ENCODE measurements at places on chromosomes 16 and 17. TPM values are rescaled to one million over a fixed set of nuclear protein-coding genes. Genes with fewer than 3 reads are reported as not detected.

The CTRB1 gene
- total RNA-seq = not detected

The CDH11 gene
- not detected for total RNA-seq

The PIK3R5 gene
- 24.6 TPM for total RNA-seq

The SOST gene
- total RNA-seq = not detected

The MLKL gene
- total RNA-seq = 18.2 TPM

The TMEM220 gene
- 0.90 TPM for total RNA-seq

The XYLT1 gene
- 4.9 TPM for total RNA-seq

The KRT15 gene
- total RNA-seq = not detected

The AGRP gene
- not detected for total RNA-seq

The TMIGD1 gene
- total RNA-seq = not detected

The C17orf78 gene
- total RNA-seq = not detected

The PHOSPHO1 gene
- not detected for total RNA-seq

The NME1 gene
- 450 TPM for total RNA-seq

The TGFB1I1 gene
- total RNA-seq = 0.48 TPM

The KRTAP2-1 gene
- total RNA-seq = not detected

All from activated CD8-positive, alpha-beta memory T cell treated with anti-CD3 and anti-CD28 coated beads for 36 hours (primary cell).